ENCODE measurements at places on chromosomes 7 and 10.

- no peak for DNase-seq
These were observed 120.3 kb downstream of the NRG3 start for GRCh38 chr10:81995254-81995653.

- no peak for DNase-seq
These were observed 3.6 kb downstream of the GDI2 start for GRCh38 chr10:5809527-5810154.

- no peak for DNase-seq
These were observed 28.5 kb upstream of the ZMYND11 start for GRCh38 chr10:106740-107139.

- DNase-seq: no peak
These were observed 25.2 kb upstream of the FIGNL1 start for GRCh38 chr7:50475340-50475739.

DNA sequence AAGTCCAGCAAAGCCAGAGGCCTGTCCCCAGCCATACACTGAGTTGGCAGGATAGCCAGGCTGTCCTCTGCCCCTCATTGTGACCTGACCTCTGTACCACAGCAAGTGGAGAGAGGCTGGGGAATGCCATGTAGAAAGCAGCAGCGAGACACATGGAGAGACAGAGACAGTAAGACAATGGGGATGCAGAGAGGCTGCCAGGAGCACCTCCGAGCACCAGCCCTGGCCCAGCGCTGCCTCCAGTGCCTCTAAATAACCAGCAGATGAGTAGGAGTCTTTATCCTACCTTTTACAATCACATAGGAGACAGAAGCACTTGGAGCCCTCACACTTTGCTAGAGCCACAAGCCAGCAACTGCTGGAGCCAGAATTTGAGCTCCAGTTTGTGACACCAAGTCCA lies 8.1 kb downstream of the GDF2 start:
- DNase-seq: no peak

DNA sequence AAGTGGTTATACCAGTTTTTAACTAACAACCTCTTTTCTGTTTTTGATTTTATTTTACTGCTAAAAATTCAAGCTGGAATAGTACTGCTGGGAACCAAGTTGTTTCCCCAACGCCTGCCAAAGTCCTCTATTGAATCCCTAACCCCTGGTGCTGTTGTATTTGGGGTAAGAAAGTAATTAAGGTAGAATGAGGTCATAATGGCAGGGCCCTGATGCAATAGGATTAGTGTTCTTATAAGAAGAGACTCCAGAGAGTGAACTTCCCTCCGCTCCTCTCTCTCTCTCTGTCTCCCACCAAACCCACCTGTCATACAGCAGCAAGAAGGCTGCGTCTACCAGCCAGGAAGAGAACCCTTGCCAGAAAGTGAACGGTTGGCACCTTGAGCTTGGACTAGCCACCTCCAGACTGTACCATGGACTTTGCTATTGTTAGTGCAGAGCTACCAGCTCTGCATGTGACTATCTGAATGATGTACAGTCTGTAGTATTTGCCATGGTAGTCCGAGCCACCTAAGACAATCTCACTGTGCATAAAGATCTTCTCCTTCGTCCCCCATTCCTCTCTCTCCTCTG lies 86.5 kb upstream of the KLF6 start:
- DNase-seq: no peak

- DNase-seq: peak; percentile 60
These were observed 70.0 kb upstream of the ZMIZ2 start for GRCh38 chr7:44678471-44679179.

- no peak for DNase-seq
These were observed 563.1 kb upstream of the GALNT17 start for GRCh38 chr7:70568674-70569334.

DNA sequence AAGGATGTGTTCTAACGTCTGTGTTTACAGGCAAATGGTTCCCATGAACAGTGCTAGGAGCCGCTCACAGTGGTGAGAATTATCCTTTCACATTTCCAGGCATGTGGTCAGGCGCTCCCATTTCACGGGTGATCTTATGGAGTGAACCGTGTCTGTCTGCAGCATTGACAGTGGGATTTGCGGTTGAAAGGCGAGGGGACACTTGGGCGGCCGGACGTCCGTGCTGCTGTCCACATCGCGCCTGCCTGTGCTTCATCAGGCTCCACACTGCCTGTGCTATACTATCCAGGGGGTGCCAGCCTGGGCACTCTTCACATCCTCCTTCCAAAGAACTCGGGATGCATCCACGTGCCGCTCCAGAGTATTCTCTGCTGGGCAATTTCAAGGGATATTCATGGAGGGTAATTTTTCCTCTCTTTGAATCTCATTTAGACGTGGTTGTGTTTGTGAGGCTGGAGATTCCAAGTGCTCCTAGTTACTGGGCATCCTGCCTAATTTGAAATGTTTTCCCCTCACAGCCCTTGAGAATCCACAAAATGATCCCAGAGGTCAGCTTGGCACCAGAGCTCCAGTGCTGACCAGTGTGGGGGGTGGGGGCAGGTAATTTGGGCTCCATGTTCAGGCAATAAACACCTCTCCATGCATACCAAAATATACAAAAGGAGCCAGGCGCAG lies 61.9 kb upstream of the EBF3 start:
- DNase-seq: no peak

GRCh38 chr7:146106319-146106718 lies 10.3 kb upstream of the CNTNAP2 start:
- no peak for DNase-seq

DNA sequence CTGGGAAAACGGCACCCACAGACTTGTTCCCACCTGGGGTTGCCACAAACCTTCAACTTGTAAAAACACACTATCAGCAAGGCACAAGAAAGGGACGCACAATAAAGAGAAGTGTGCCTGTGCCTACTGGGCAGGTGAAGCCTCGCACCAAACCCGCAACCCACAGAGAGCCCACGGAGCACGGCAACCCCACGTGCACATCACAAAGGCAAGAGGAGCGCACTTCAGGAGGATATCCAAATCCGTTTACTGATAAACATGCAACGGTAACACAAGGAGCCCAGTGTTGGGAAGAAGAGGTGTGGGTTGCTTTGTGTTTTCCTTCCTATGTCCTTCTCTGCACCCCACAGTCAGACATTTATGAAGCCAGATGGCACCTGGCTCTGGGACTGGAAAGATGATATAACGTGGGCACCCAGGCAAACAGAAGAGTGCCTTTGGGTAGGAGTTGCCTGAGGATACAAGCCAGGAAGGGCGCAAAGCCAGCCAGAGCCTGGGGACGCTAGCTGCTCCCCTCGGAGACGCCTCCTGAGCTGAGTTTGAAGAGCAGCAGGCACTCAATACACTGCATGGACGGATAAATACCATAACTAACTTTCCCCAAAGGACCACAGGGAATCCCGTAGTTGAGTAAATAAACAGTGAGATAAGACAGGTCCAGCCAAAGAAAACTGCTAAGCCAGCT lies 41.6 kb downstream of the TCERG1L start:
- DNase-seq: no peak

GRCh38 chr10:75019370-75019769 lies 92.1 kb upstream of the SAMD8 start:
- no peak for DNase-seq

- peak; percentile 90 for DNase-seq
These were observed 302.6 kb downstream of the KLF6 start for GRCh38 chr10:3482200-3482993.

- DNase-seq: peak; percentile 7
These were observed 79.3 kb upstream of the ACBD5 start for GRCh38 chr10:27319752-27320431.

- no peak for DNase-seq
These were observed 763.9 kb downstream of the GRID1 start for GRCh38 chr10:85602713-85603112.

DNA sequence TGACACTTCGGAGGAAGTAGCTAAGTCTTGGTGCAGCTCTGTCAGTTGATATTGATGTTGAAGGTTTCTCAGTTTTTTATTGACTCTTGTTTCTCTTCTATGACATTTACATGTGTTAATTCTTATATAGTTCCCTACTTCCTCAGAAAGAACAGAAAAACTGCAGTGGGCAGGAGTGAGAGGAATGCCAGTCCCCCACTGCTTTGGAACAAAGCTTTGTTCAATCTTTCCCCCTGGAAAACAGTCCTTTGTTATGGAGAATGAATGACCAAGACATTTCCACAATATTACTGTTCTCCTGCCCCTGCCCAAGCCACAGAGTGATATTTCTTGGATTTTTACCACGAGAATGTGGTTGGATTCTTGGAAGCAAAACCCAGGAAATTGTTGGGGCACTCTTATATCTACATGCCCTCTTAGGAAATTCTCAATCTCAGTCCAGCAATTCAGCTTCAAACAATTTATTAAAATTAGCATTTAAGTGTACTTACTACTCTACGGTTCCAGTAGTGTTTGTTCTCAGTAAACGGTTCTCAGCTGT lies 258.0 kb upstream of the KCND2 start:
- DNase-seq: no peak

GRCh38 chr10:24695452-24695851 lies 28.2 kb downstream of the ARHGAP21 start:
- no peak for DNase-seq

DNA sequence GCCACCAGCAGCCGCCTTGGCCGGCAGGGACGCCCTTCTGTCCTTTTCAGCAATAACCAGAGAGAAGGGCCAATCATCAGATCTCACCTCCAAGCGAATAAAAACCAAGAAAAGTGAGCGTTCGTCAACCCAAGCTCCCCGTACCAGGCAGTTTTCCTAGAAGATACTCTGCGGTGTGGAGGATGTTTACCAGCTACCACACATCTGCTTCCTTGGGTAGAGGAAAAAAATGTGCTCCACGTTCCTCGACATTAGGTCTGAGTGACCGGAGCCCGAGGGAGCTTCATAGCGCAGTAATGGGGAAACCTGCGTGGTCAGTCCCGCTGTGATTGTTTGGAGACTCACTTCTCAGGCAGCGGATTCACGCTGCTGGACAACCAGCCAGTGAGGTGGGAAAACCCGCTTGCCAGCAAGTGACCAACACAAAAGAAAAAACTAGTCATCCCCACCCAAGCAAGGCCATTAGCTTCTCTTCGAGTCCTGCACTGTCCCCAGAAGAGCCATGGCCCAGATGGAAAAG lies 73.0 kb downstream of the ZRANB1 start:
- no peak for DNase-seq

GRCh38 chr7:137772748-137773147 lies 74.0 kb downstream of the DGKI start:
- DNase-seq: peak; percentile 76

DNA sequence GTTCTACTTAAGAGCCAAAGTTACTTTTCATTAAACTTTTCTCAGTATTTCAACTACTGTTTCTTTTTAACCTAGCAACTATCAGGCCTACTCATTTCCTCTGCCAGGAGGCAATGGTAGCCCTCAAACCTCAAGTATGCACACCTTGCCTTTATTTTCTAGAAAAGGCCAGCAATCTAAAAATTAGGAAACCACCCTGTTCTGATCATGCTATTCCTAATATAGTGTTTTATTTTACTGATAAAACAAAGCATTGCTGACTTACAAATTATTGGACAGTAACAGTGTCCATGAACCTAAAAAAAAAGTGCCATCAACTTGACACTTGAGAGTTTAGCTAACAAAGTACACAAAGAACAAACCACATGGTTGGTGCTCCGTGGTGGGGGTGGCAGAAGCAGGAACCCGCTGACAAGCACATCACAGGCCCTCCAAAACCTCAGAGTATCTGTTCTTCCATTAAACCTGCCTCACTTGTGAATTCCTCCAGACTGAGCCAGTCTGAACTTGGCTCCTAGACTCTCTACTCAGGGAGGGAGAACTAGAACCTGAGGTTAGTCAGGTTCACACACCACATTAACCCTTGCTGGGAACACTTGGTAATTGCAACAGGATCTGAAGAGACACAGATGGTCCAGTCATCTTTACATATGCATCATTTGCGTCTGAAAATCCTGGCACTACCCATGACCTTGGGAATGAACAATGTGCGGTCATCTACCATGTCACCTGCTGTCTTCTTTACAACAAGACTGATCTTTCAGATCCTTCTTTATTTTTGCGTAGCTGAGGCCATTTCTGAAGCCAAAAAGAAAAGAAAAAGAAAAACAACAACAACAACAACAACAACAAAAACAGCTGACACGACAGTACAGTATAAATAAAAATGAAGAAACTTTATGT lies 31.9 kb downstream of the PIP4K2A start:
- DNase-seq: peak; percentile 41

GRCh38 chr10:62433901-62434300 lies 59.7 kb downstream of the ZNF365 start:
- DNase-seq: no peak

DNA sequence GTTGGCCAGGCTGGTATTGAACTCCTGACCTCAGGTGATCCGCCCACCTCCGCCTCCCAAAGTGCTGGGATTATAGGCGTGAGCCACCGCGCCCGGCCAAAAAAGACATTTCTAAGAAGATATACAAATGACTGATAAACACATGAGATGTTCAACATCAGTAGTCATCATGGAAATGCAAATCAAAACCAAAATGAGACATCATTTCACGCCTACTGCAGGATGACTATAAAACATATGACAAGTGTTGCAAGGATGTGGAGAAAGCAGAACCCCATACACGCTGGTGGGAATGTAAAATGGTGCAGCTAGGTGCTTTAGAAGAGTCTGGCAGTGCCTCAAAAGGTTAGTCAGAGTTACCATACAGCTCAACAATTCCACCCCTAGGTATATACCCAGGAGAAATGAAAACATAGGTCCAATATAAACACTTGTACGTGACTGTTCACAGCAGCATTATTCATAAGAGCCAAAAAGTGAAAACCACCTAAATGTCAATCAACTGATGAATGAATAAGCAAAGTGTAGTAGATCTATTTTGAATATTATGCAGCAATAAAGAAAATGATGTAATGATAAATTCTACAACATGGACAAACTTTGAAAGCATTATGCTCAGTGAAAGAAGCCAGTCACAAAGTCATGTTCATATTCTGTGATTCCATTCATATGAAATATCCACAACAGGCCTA lies 24.5 kb downstream of the TMEM209 start:
- no peak for DNase-seq

GRCh38 chr10:113495553-113495952 lies 57.3 kb upstream of the HABP2 start:
- no peak for DNase-seq

- no peak for DNase-seq
These were observed 95.5 kb downstream of the TACC2 start for GRCh38 chr10:122084286-122085041.

DNA sequence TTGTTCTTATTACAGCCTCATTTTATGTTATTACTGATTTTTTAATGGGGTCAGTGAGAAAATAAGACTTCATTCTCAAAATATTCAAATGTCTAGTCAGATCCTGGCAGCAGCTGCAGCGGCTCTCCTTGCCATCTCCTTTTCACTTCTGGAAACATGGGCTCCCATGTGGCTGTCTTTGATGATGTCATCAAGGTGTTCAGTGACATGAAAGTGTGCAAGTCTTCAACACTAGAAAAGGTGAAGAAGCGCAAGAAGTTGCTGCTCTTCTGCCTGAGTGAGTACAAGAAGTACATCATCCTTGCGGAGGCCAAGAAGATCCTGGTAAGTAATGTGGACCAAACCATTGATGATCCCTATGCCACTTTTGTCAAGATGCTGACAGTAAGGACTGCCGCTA lies 19.6 kb downstream of the KLLN start:
- DNase-seq: no peak

- DNase-seq: no peak
These were observed 212.6 kb upstream of the FRMD4A start for GRCh38 chr10:14543046-14543903.

Data from skeletal muscle cell (primary cell).